ENCODE measurements at places on chromosomes 2 and 18. TPM values are rescaled to one million over a fixed set of nuclear protein-coding genes. Genes with fewer than 3 reads are reported as not detected.

The LYPD1 gene
- 0.86 TPM for total RNA-seq

The FOXD4L1 gene
- total RNA-seq, result 0.14 TPM

The IL1RN gene
- total RNA-seq, result 58.9 TPM

The EMX1 gene
- total RNA-seq, result 0.49 TPM

The SOX11 gene
- not detected for total RNA-seq

The CD8A gene
- 0.66 TPM for total RNA-seq

The SIX3 gene
- not detected for total RNA-seq

The PLEK gene
- 14.8 TPM for total RNA-seq

The PREPL gene
- 13.6 TPM for total RNA-seq

The NT5DC4 gene
- not detected for total RNA-seq

The GCG gene
- not detected for total RNA-seq

The AQP12B gene
- not detected for total RNA-seq

The SMYD1 gene
- not detected for total RNA-seq

The HOXD8 gene
- not detected for total RNA-seq

The DHRS9 gene
- total RNA-seq, result 0.61 TPM

The RPRD1A gene
- 26.0 TPM for total RNA-seq

The CBLN2 gene
- total RNA-seq, result not detected

The DSG4 gene
- total RNA-seq, result not detected

The PXDN gene
- 21.0 TPM for total RNA-seq

The MARCO gene
- total RNA-seq, result 5.8 TPM

The C2orf80 gene
- total RNA-seq, result not detected

The ANO7 gene
- total RNA-seq, result 0.81 TPM

The ATOH8 gene
- 5.3 TPM for total RNA-seq

The PKP4 gene
- 28.6 TPM for total RNA-seq

The GALNT14 gene
- 1.7 TPM for total RNA-seq

The ANKRD62 gene
- not detected for total RNA-seq

The IL36A gene
- not detected for total RNA-seq

The SKA1 gene
- not detected for total RNA-seq

The SNORC gene
- total RNA-seq, result 6.5 TPM

The LPIN2 gene
- total RNA-seq, result 148 TPM

The NOSTRIN gene
- total RNA-seq, result 3.6 TPM

The SERPINB4 gene
- not detected for total RNA-seq

The SLC5A7 gene
- not detected for total RNA-seq

The DGUOK gene
- total RNA-seq, result 16.6 TPM

The ASPRV1 gene
- total RNA-seq, result 0.98 TPM

The STPG4 gene
- not detected for total RNA-seq

The PAX8 gene
- 1.9 TPM for total RNA-seq

The CABLES1 gene
- 7.4 TPM for total RNA-seq
